Astrocyte of the cerebellum (primary cell): ENCODE measurements at places on chromosomes 2 and 18.

GRCh38 chr2:19048593-19049266 is 309.7 kb downstream of the OSR1 start:
- DNase-seq, result no peak

- DNase-seq, result no peak
Observed at GRCh38 chr2:36792951-36793350, 96.4 kb downstream of the VIT start.

- DNase-seq, result no peak
Observed at GRCh38 chr2:178250429-178250828, 56.1 kb downstream of the OSBPL6 start.

GRCh38 chr2:204152616-204153015 is 216.1 kb downstream of the ICOS start:
- no peak for DNase-seq

DNA sequence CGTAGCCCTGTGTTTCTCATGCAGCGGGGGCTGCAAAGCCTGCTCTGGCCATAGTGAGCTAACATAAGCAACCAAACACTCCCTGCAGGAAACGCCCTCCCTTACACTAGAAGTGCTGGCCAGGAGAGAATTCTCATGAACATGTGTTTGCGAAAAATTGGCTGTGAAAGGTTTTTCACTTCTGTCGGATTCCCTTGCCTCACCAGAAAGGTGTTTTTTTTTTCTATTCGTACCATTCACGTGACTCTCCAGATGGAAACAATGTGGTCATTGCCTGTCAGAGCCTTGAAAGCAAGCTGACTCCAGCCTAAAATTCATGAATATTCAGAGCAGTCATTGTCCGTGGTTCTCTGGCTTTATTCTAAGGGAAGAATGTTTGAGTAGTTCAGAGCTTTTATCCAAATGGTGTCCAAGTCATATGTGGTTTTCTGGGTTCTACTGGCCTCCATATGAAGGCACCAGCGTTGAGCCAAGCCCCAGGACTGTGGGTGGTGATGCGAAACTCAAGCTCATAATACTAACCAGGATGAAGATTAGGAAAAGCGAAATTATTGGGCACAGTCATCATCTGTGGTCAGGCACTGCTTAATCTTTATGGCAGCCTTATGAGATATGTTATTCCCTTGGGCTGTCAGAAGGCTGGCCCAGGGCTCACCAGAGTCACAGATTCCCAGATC is 236.4 kb downstream of the ALPK2 start:
- DNase-seq, result peak; percentile 90

DNA sequence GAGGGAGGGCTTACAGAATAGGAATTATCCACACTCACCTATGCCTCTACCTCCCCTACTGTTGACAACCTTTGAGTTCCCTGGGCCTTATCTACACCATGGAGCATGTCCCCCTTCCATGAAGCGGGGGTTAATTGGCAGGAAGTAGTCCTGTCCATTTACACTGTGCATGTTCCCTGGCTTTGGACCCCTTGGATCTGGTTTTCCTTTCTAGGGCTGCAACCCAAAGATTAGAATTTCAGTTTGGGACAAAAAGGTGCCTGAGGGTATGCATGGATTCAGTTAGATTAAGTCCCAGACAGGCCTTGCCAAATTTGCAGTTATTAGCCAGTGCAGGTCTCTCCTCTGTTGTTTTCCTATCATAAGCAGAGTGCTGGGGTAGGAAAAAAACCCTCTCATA is 180.3 kb downstream of the CMPK2 start:
- DNase-seq, result no peak

DNA sequence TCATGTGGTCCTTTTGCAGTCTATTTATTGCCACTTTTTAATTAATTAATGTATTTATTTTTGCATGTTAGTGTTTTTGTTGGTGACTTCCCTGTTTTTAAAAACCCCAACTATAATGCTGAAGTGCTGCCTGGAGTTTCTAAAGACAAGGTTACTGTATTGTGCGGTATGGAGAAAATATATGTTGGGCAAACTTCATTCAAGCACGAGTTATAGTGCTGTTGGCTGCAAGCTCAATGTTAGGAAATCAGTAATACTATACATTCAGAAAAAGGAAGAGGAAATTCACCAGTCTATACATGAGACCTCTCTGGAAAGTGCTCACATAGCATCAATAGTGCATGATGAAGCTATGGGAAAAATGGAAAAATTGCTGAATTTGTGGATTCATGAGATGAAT is 15.4 kb upstream of the RBMS1 start:
- no peak for DNase-seq

- peak; percentile 34 for DNase-seq
Observed at GRCh38 chr2:229375251-229375650, 104.2 kb upstream of the PID1 start.

- peak; percentile 74 for DNase-seq
Observed at GRCh38 chr18:68275616-68276015, 439.3 kb downstream of the TMX3 start.

- DNase-seq, result no peak
Observed at GRCh38 chr2:146295080-146295670, 1549.7 kb upstream of the ACVR2A start.

DNA sequence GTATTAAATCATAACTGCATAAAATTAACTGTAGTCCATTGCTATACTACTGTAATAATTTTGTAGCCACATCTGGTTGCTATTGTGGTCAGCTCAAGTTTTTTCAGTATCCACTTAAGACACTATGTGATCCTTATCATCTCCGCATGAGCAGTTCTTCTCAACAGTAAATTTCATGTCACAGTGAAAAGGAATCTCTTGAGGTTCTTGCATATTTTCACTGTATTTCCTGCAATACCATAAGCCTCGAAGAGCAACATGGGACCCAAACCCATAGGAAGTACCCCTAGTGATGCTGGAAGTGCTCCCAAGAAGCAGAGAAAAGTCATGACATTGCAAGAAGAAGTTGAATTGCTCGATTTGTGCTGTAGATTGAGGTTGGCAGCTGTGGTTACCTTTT is 86.7 kb downstream of the LDLRAD4 start:
- DNase-seq, result no peak

DNA sequence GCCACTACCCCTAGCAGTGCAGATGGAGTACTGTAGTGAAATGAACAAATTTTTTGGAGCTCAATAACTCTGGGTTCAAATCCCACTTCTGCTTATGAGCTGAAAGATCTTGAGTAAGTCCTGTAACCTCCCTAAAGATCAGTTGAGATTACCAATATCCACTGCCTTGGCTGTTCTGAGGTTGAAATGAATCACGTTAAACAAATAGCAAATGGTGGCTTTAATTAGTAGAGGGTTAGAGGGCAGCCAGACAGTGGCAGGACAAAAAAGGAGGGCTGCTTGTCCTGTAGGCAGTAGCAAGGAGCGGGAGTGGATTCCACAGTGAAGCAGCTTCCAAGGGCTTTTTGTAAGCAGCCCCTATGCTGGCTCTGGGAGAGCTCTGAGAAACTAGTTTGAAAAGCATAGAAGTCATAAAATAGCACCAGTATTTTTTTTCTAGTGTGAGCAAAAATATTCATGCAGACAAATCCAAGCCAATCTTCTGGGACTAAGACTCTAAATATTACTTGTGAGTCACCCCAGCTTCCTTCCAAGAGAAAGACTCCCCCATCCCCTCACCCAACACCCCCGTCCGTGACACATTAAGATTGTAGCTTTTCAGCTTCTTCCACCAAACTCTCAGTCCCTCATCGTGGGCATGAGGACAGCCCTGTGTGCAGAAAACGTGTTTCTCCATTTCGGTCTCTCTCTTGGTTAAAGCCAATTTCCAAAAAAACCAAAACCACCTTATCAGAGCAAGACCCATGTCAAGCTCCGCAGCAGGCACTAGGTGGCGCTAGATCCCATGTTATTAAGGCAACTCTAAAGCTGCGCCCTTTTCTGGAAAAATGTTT is 123.5 kb upstream of the LGALSL start:
- peak; percentile 87 for DNase-seq

GRCh38 chr2:10170256-10170655 is 47.7 kb downstream of the RRM2 start:
- no peak for DNase-seq

DNA sequence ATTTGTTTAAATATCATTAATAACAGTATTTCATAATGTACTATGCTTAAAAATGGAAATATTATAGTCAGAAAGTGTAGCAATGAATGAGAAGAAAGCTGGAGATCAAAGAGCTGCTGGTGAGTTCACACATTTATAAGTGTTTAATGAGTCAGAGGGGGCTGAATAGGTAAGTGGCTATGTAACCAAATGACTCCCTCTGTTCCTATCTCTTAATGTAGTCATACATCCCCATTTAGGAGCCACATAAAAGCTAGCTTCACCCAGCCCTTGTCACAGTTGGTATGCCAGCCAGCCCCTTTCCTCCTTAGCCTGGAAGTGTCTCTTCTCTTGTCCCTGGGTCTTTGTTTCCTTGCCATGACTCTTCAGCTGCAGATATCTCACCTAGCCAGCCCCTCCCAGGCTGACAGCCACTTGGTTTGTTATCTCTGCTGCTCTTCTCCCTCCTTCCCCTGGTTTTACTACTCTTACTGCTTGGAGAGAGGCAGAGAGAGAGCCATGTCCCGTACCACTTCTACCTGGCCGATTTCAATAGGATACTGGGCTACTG is 438.6 kb upstream of the HNMT start:
- no peak for DNase-seq

DNA sequence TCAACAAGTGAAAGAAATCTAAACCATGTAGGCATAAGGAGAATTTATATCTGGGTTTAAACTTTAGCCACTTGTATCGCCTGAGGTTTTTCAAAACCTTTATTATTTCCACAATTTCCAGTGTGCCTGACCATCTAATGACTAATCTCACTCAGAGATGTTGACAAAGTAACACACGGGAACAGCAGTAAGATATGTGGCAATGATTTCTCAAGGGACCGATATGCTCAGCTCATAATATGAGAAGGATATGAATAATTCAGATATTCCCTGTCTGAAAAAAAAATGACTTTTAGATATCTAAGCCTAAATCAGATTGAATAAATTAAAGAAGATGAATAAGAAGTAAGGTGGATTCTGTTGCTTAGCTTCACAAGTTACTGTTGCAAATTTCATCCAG is 43.5 kb downstream of the TMEM163 start:
- DNase-seq, result no peak

- no peak for DNase-seq
Observed at GRCh38 chr2:237670641-237671040, 43.3 kb downstream of the LRRFIP1 start.

GRCh38 chr18:51668607-51669006 is 471.1 kb upstream of the MEX3C start:
- no peak for DNase-seq

DNA sequence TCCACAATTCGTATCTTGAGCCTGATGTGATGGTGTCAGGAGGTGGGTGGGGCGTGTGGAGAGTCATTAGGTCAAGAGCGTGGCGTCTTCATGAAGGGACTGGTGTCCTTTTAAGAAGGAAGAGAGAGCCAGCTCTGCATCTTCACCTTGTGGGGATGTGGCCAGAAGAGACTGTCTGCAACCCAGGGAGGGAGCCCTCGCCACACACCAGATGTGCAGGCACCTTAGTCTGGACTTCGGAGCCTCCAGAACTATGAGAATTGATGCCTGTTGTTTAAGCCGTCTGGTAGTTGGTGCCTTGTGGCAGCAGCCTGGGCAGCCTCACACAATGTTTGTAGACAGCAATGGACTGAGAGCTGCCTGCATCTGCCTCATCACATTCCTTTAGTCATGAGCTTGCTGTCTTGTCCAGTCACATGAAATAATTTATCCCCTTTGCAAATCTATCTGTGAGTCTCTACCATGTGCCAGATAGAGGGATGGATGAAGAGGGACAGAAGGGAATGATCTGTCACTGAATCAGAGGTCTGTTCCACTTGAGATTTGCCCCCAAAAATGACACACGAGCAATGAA is 61.0 kb downstream of the MYT1L start:
- no peak for DNase-seq

GRCh38 chr2:25371253-25372241 is 29.8 kb upstream of the DNMT3A start:
- DNase-seq, result no peak

DNA sequence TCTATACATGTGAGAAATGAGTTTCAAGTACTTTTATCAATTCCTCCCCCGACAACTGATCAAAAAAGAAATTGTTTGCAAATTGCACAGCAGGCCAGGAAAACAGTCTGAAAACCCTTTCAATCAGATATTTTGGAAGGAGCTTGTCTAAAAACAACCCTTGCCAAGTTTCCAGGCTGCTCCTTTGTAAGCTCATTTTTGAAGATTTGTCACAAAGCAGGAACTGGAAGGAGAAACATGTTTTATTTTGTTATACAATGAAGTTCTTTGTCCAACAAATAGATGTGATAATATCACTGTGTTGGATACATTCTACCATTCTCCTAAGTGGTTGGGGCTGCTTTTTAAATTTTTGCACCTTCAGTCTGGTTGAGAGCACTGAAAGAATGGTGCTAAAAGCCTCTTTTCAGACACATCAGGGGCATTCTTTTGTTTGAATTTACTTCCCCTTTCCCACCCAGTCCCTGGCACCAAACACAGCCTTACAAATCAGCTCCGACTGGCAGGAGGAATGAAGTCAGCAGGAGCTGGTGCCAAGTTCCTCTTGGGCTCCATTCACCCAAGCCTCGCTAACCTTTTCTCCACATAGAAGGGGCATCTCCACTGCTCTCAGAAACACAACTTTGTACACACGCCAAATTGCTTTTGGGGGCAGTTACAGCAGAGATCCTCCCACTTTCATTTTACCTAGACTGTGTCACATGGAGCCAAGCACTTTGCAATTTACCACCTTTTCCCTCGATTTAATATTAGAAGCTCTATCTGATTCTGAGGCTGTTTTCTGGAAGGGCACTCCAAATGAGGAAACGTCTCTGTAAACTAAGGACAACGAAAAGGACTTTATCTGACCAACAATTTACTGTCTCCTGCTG is 88.0 kb downstream of the C1D start:
- no peak for DNase-seq

DNA sequence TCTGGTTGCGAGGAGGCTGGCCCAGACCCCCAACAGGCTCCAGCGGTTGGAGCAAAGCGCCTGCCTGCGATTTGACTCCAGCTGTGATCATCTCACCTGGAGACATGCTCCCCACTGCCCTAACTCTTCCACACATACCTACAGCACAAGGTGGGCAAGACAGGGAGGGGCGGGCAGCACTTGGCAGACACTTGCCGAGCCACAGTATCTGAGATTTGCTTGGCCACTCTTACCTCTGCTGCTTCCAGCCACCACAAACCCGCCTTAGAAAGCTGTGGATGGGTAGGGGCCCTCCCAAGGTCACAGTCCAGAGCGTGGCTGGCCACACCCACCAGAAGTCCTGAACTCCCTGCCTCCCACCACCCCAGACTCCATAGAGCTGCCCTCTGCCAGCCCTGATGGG is 8.2 kb downstream of the CYP26B1 start:
- no peak for DNase-seq

GRCh38 chr2:149058936-149059335 is 20.4 kb downstream of the LYPD6B start:
- DNase-seq, result no peak

- DNase-seq, result no peak
Observed at GRCh38 chr18:28167835-28168349, 9.0 kb downstream of the CDH2 start.

GRCh38 chr2:99072551-99072950 is 69.0 kb upstream of the C2orf15 start:
- DNase-seq, result no peak

DNA sequence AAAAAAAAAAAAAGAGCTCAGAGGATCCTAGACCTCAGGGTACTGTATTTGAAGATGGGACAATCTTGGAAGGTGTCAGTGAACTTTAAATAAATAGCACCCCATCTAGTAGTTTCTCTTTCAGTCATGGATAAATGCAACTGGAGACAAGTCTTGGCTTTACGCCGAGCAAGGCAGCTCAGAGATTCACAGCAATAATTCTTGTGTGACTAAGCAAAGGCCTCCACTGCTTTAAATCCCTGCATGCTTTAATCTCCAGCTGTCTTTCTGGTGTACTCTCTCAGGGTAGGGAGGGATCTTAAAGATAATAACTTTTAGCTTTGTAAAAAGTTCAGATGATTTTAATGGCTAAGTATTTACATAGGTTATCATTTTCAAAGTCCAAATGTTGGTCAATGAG is 36.3 kb downstream of the NRXN1 start:
- DNase-seq, result peak; percentile 6
